ENCODE measurements at places on chromosomes 2 and 18.

DNA sequence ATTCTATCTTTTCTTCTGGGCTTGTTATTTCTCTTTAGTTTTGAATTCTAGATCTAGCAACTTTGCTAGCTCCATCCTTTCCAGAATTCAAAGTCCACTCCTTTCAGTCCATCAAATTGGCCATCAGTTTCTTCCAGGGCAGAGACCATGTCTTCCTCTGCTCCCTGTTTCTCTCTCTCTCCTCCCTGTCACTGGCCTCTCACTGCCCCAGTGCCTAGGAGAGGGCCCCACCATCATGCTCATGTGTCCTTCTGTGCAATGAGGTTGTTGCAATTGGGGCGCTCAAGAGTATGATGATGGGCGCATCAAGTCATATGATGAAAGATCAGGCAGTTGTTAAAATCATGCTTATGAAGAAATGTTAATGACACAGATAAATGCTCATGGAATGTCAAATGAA, 159.2 kb upstream of the HS6ST1 start:
- no peak for DNase-seq

DNA sequence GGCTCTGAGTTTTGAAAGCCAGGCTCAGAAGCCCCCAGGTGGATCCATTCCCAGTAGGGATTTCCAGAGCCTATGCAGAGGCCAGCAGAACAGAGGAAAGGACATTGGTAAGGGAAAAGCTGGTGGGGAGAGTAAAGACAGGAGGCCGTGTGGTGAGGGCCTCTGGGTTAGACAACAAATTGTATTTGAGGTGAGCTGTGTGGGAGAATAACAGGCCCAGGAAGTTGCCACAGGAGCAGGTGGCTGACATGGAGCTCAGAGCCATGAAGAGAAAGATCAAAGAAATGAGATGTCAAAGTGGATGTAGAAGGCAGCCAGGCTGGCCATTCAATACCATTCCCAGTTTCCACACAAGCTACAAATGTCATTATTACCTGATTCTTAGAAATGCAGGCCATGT, 8.8 kb downstream of the BUB1 start:
- no peak for DNase-seq

- no peak for DNase-seq
These were observed 140.3 kb upstream of the RASGRP3 start for GRCh38 chr2:33336036-33336625.

- DNase-seq = no peak
These were observed 225.0 kb downstream of the LDLRAD4 start for GRCh38 chr18:13443552-13443951.

- no peak for DNase-seq
These were observed 52.8 kb downstream of the WIPF1 start for GRCh38 chr2:174544802-174545201.

DNA sequence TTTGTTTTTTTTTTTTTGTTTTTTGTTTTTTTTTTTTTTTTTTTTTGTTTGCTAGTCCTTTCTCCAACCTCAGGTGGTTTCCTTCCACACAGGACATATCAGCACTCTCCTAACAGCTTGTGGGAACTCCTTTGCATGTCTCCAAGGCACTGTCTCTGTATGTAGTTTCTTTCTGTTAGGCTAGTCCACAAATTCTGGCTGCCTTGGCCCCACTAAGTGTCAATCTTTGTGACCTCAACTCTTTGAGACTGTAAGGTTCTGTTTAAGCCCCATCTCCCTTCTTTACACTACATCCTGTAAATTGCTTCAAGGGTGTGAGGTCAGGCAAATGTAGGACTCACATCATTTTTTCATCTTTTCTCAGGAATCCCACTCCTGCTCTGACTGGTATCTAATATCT, 85.1 kb downstream of the NCOA1 start:
- peak; percentile 7 for DNase-seq

DNA sequence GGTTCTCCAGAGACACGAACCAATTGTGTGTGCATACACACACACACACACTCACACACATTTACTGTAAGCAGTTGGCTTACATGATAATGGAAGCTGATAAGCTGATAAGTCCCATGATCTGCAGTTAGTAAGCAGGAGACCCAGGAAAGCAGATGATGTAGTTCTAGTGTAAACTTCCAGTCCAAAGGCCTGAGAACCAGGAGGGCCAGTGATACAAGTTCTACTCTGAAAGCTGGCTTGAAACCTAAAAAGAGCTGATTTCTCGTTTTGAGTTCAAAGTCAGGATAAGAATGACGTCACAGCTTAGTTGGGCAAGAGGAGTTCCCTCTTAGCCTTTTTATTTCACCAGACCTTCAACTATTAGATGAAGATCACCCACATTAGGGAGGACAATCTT, 558.8 kb upstream of the PIK3C3 start:
- no peak for DNase-seq

GRCh38 chr2:27856386-27856785, 33.8 kb downstream of the RBKS start:
- no peak for DNase-seq

DNA sequence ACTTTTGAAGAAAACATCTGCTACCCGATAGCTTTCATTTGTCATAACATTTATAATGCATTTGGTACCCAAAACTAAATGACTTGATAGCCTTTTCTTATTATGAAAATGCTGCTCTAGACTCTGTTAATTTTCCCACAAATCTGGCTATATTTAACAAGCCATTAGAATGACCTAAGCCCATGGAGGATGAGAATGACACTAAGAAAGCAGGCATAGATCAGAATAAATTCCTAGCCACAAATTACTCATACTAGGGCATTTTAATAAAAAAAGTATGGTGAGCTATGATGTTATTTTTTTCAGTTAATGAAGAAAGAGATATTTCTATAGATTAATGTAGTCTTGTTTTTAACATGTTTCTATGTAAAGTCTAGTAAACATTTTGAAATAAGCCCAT, 1728.3 kb downstream of the SUCLG1 start:
- no peak for DNase-seq

GRCh38 chr18:48942554-48943261, 8.1 kb downstream of the SMAD7 start:
- DNase-seq = no peak

DNA sequence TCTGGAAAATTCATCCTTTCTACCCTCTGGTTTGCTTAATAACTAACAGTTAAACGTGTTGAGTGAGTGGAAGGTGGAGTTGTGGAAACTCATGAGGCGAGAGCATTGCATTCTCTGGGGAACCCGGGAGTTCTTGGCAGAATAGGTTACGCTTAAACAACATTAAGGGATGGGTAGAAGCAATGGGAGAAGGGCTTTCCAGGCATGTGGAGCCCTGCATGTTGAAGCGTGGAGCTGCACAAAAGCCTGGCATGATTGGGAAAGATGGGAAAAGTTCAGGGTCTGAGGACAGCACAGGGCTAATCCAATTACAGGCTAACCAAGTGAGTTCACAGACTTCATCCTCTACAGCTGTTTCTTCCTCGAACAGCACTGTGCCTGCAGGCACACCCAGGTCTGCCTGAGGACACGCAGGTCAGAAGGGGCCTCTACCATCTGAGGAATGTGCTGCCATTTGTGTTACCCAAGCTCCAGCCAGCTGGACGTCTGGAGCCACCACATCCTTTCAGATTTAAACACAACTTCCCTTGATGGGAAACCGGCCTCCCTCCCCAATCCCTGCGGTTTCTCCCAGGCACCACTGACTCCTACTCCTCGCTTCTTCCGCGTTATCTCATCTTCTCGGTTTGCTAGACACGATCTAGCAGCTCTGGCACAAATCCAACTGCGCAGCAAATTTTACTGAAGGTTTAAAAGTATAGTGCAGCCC, 164.2 kb downstream of the ANTXR1 start:
- no peak for DNase-seq

GRCh38 chr2:229779650-229780049, 65.3 kb upstream of the DNER start:
- no peak for DNase-seq

- no peak for DNase-seq
These were observed 114.2 kb upstream of the SULT1C3 start for GRCh38 chr2:108125581-108125980.

DNA sequence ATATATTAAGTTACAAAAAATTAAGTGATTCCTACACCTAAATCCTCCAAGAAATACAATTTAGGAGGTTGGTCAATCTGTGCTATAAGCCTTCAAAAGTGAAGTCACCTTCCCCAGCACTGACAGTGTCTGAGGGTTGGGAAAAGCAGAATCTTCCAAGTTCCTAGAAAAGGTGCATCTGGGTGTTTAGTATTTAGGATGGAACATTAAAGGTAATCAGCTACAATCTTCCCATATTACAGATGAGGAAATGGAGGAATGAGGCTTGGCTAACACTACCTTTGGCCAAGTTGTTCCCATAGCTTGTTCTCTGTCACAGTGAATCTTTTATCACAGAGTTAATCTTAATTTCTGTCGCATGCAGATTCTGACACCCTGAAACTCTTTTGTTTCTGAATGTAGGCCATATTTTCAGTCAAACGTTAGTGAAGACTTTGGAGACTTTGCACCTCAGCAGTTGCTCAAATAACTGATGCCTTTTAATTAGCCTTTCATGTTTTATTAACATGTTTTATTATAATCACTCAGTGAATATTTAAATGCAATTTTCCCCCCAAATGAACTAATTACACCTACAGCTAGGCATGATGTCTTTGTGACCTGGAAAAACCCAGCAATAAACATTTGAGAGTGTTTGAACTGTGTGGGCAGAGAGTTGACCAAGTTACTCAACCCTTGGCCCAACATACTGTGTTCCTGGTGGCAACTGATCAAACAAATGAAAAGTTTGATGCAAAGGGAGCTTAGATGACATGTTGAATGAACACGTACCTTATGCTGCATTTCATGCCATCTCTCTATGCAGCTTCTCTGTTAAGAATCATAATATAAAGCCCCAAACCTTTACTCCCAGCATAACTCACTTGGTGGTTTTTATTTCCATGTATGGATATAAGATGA, 17.6 kb downstream of the FN1 start:
- no peak for DNase-seq

DNA sequence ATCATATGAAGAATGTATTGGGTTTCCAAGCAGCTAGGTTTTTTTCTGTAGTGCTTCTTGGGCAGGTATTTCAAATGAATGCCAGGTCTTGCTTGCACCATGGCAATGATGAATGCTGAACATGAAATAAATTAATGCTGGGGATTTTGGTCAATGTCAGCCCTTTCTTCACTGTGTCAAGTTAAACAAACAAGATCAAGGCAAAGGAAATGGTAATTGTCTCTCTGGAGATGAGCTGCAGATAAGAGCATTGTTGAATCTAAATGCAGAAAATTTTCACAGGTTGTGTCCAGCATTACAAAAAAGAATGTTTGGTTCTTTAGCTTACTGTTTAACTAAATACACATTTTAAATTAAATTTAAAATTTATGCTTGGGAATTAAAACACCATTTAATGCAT, 144.3 kb downstream of the GPD2 start:
- DNase-seq = peak; percentile 32

- no peak for DNase-seq
These were observed 747.4 kb upstream of the SLC8A1 start for GRCh38 chr2:41199334-41199733.

GRCh38 chr18:7248877-7249276, 18.0 kb downstream of the LRRC30 start:
- DNase-seq = no peak

Measured in natural killer cell (primary cell).